ENCODE measurements at places on chromosomes 3 and 15.

- DNase-seq, result no peak
Measured at GRCh38 chr15:48759921-48760320, 50.9 kb downstream of the CEP152 start.

GRCh38 chr3:64095802-64096201 lies 72.5 kb upstream of the PSMD6 start:
- DNase-seq, result no peak

- DNase-seq, result no peak
Measured at GRCh38 chr15:89052474-89052873, 35.8 kb upstream of the ABHD2 start.

GRCh38 chr3:8599146-8599545 lies 45.5 kb downstream of the SSUH2 start:
- DNase-seq, result no peak

DNA sequence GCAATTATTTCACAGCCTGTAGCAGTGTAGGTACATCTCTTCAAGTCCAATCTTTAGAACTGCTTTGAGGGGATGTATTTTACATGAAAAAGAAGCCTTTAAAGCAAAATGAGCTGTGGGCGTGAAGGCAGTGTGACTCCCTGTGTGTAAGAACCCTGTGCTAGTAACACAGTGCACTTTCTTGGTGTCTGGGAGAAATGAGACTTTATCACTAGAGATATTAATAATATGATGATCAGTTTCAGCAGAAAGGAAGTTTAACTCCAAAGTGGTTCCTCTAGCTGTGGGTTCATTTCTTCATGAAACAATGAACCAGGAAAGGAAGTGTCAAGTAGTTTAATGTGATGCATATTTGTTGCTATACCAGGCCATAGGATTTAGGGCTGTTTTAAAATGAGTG lies 41.5 kb downstream of the SLCO3A1 start:
- DNase-seq, result no peak

DNA sequence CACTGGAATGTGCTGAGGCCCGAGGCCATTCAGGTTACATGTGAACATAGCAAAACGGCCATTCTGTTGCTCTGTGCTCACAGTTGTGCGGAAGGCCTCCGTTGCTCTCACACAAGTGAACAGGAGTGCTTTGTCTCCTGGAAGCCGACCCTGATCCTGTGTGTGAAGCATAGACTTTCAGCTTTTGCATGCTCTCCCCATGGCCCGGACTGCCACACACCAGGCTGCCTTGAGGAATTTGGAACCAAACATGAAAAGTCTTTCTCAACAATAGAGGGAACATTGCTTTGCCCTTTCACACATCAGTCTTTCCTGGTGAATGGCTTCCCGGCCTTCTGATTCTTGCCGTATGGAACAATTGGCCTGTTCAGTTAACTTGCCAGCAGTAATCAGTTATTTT lies 154.8 kb upstream of the LRIG1 start:
- no peak for DNase-seq

- DNase-seq, result no peak
Measured at GRCh38 chr3:156539051-156539450, 15.9 kb downstream of the SSR3 start.

GRCh38 chr3:136296960-136297359 lies 46.8 kb downstream of the PCCB start:
- DNase-seq, result no peak

- peak; percentile 52 for DNase-seq
Measured at GRCh38 chr15:51751697-51752683, 593 bp downstream of the TMOD2 start.

DNA sequence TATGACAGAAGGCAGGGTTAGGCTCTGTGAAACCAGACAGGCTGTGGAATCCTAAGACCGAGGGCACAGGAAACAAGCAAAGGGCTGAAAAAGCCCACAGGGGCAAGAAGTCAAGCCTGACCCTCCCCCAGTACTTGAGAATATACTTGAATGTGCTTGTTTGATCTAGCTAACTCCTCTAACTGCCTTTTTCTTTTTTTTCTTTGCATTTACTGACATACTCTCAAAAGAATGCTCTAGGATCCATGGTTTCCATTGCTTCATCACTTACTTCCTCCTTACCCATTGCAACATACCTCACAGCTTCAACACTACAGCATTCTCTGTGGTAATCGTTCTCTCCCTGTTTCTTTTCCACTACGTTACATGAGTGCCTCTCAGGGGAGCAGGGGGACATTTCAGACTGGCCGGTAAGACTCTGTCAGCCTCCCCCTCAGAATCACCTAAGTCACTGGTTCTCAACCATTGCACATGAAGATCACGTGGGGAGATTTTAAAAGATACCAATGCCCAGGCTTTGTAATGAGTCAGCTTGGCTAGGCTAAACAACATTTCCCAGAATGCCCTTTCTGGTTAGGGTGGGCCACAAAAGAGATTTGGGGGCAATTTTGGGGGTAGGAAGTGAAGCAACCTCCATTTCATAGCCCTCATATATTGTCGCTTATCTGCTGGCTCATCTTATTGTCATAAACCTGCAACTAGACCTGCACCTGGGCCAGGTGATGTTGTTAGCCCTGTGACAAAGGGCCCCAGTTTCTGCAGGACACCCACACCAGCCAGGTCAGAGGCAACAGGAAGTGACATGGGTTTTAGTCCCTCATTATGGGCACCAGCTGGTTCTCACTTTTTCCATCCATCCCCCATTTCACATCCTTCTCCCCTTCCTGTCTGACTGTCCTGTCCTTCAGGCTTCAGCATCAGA lies 24.6 kb upstream of the RSL24D1 start:
- DNase-seq, result peak; percentile 47

DNA sequence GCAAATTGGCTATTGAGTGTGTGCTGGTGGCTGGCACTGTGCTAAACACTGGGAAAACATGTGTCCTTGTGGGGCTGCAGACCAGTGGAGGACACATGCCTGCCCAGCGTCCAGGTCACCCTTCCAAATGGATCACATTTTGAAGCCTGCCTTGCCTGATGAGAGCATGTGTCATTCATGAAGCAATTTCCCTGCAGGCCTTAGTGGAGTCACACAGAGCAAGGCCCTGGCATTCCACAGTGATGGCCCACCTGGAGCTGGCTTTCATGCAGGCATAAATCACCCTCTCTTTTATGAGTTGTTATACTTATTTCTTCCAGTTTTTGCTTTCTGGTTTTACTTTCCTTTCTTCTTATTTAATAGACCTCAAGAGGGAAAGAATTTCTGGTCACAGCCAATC lies 219.5 kb downstream of the EPHB1 start:
- no peak for DNase-seq

- DNase-seq, result no peak
Measured at GRCh38 chr3:17088017-17088416, 203.3 kb downstream of the PLCL2 start.

DNA sequence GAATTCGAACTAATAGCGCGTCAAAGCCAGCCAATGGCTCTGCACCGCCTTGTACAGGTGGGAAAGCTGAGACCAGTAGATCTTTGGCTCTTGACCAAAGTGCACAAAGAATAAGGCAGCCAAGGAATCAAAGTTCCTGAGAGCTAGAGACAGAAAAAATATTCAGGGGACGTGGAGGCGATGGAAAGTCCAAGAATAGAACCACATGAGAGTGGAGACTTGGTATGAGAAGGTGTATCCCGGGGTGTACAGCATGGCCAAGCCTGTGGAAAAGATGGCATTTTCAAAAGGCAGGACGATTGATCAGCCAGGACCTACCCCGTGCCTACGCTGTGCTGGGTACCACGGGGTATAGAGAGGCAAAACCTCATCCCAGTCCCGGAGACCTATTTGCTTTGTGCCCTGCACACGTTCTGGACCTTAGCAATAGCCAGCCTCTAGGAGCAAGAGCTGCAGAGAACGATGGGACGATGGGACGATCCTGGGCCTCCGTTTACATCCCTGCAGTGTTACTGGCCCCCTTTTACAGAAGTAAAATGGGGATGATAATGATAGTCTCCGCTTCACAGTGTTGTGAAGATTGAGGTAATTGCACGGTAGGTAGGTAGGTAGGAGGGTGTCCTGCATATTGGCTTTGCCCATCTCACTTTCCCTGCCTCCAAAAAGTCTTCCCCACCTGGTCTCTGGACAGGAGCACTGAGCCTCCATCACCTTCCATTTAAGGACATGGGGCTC lies 583 bp upstream of the RBSN start:
- DNase-seq, result no peak

DNA sequence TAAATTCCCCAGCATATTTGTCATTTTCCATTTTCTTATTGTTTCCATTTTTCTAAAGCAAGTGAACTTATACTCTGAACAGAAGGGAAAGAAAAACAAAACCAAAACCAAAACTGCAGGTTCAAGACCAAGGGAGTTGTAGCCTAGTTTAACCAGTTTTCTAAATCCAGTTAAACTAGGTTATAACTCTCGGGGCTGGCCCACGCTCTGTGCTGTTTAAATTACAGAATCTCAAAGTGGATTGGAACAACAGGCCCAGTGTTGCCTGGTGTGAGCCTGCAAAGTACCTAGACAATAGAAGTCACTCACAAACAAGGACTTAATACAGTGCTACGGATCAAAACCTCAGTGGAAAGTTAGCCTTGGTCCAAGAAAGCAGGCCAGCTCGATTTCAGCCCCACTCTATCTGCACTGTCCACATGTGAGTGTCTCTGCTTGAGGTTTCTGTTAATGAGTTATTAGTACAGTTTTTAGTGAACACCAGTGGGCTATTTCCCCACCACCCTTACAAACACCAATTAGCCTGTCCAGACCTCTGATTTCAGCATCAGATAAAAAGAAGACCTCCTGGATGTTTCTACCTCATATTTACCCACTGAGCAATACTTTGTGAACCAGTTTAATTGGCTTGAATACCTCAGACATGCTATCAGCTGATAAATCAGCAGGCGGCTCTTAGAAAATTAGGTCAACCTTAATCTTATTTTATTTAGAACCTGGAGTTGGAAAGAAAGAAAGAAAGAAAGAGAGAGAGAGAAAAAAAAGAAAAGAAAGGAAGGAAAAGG lies 93.8 kb upstream of the PDZRN3 start:
- no peak for DNase-seq

- no peak for DNase-seq
Measured at GRCh38 chr3:42032693-42033349, 58.3 kb upstream of the TRAK1 start.

- DNase-seq, result peak; percentile 90
Measured at GRCh38 chr15:77659350-77660321, 26.9 kb upstream of the LINGO1 start.

GRCh38 chr3:59339818-59340217 lies 290.0 kb upstream of the CFAP20DC start:
- DNase-seq, result no peak

GRCh38 chr3:42403737-42404136 lies 6.7 kb downstream of the LYZL4 start:
- DNase-seq, result no peak

DNA sequence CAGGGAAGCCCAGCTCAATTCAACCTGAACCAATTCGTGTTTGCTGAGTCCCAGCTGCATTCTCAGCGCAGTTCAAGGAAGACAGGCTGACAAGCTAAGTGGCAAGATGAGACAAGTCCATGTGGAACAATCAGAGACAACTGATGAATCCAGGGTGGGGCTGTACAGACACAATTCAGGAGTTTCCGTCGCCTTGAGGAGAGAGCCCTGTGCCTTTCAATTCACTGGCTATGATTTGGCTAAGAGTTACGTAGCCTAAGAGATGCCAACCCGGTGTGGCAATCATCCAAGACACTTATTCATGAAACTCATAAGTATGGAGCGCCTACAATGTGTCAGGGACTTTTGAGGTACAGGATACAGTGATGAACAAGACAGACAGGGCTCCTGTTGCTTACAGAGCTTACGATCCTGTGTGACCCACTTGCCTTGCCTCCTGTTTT lies 15.5 kb upstream of the ZBED2 start:
- no peak for DNase-seq

DNA sequence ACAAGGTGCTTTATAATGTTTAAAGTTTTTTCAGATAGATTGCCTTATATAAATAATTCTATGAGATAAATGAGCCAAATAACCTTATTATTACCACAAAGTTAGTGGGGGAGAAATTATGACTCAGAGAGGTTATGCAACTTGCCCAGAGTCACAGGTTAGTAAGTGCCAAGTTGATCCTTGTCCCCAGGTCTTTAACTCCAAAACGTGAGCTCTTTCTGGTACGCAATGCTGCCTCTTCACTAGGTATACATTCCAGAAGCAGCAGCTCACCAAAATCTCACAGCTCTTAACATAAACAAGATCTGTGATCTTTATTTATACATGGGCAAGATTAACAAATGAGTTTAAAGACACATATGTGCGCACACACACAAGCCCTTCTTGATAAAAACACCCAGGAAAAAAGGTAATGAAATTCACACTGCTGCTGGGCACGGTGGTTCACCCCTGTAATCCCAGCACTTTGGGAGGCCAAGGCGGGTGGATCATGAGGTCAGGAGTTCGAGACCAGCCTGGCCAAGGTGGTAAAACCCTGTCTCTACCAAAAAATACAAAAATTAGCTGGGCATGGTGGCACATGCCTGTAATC lies 59.8 kb upstream of the NR2F2 start:
- no peak for DNase-seq

DNA sequence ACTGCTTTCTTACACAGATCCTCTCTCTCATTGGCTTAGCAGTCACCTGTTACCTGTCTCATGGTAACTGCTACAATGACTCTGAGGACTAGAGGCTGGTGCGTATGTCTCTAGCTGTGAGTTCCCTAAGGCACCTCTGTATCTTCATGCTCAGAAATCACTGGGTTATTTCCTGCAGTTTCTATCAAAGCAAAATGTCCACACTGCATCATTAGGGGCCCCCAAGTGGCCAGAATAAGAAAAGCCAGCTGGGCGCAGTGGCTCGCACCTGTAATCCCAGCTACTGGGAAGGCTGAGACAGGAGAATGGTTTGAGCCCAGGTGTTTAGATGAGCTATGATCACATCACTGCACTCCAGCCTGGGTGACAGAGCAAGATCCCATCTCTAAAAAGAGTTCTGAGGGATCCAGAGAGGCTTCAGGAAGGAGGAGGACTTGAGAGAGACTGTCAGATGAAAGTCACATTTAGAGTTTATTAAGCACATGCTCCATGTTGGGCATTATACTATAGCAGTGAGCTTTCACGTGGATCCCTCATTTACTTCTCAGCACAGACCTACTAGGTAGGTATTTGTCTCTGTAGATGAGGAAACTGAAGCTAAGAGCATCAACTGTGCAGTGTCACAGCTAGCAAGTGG lies 2.3 kb upstream of the VPS18 start:
- peak; percentile 78 for DNase-seq

DNA sequence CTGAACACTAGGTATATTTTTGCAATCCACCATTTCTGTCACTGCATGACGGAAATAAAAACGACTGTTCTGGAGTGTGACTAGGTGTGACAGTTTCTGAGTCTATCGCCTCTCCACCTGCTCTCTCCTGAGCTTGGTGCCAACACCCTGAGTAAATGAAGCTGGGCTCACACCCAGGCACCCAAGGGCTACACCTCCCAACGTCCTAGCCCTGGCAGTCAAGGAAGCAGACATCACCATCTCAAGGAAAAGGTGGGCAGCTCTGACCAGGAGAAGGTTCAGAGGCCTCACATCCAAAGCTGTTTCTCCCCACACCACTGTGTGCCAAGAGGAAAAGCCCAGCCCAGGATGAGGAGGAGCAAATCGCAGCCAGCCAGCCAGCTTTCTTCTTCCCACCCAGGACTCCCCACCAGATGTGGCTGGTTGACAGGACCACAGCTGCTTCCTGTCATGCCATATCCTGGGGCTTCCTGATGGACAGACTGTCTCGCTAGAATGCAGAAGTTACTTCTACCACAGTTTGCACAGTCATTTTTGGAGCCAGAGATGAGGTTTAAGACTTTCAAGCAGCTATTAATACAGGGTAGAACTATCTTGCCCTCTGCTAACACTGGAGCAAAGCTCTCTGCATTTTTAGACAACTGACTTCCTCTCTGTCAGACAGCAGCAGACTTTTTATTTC lies 3.3 kb downstream of the SCAMP2 start:
- DNase-seq, result peak; percentile 73
